ENCODE measurements at places on chromosomes 4 and X.

DNA sequence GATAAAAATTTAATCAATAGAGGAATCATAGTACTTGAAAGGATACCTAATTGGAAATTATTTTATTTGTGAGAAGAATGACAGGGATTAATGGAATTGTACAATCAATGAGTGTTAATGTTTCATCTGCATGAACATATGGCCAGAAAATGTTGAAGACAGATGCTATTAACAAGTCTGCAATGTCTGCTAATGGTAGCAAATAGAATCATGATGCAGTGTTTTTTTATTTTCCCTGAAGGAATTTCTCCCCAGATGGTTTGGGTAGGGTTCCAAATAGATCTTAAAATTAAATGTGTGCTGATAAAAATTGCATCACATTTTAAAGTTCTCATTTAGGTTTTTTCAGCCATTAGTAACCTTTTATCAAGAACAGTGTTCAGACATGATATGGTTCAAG lies 291.3 kb upstream of the TRAM1L1 start:
- DNase-seq = no peak

DNA sequence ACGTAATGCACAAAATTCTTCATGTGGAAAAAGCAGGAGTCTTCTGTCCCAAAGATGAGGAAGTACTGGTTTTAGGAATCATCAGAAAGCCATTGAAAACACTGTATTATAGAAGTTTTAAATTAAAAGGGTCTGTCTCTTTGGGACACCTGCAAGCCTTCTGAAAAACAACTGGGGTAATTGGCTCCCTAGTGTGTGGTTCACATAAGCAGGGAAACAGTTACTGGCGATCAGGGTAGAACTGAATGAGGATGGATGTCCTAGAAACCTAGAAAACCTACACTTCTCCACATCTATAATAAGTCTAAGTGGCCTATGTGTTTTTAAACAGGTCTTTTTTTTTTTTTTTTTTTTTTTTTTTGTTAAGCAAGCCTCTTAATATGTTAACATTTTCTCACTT lies 945.5 kb upstream of the PCDH10 start:
- DNase-seq = no peak

- DNase-seq = no peak
These were observed 263.0 kb downstream of the UNC5C start for GRCh38 chr4:95285797-95286196.

DNA sequence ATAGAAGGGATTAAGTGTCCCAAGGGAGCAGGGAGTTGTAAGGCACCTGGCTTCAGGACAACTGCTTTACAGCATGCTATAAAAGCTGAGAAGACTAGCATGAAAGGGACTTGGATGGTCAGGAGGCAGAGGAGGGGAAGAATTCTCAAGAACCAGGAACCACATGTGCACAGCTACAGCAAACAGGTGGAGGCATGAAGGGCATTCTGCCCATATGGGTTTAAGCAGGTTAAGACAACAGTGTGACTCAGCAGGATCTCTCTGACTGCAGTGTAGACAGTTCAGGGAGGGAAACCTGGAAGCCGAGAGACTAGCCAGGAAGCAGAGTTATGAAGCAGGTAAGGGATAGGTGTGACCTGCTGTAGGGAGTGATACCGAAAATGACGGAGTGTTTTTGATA lies 117.0 kb downstream of the DHRSX start:
- no peak for DNase-seq

DNA sequence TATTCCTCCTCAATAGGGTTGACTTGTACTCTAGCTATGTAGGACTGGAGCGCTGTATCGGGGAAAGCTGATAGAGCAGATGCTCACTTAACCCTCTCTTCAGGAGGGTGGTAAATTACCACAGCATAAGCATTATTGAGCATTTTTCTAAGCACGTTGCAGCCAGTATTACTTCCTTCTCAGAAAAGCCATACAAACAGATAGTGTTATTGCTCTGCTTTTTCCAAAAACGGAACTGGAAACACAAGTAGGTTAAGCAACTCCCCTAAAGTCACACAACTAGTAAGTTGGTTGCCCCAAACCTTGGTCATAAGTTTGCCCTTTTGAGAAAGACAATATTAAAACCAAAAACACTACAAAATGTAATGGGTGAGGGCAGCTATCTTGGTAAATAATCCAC lies 73.9 kb downstream of the REELD1 start:
- DNase-seq = no peak

DNA sequence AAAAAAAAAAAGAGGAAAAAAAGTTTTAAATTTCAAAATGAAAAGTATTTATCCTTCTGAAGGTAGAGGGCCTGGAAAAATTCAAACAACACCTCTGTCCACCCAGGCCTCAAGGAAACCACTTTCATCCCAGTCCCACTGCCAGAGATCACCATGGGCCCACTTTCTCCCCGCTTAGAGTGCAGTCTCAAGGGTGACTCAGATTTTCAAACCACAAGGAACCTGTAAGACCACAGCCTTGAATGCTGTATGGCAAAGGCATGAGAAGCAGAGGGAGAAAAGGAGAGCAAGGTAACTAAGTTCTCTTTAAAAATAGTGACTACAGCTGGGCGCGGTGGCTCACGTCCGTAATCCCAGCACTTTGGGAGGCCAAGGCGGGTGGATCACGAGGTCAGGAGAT lies 87.9 kb upstream of the PACRGL start:
- DNase-seq = no peak

DNA sequence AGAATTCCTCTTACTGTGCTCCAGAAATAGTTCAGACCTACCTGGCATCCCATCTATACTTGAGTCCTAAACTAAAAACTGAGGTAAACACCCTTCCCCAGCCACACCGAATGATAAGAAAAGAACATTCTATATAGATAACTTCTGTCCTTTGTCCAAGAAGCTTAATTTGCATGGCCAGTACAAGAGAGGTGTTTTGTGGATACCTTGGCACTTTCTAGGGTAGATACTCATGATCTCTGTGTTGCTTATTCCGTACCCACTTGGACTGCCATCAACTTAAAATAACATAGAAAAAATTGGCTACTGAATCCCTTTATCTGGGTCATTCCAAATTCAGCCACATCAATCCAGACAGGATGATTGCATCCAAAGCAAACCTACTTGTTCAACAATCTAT lies 1050.4 kb downstream of the STIM2 start:
- no peak for DNase-seq

DNA sequence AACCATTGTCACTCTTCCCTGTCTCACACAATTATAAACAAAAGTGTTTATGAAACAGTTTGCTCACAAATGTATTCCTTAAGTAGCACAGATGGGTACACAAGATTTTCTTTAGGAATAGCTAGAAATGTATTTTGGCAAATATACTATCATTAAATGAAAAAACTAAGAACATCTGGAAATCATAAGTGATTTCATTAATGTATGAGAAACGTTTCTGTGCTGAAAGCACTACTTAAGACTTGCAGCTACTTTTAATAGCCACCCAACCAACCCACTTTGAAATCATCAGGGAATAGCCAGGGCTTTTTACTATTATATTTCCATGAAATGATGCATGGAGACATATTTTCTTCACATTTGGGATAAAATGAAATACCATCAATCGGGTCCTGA lies 62.3 kb upstream of the NAP1L5 start:
- no peak for DNase-seq

GRCh38 chrX:13533726-13534125 lies 35.7 kb upstream of the EGFL6 start:
- no peak for DNase-seq

GRCh38 chrX:46319750-46320149 lies 225.5 kb downstream of the ZNF674 start:
- DNase-seq = no peak

DNA sequence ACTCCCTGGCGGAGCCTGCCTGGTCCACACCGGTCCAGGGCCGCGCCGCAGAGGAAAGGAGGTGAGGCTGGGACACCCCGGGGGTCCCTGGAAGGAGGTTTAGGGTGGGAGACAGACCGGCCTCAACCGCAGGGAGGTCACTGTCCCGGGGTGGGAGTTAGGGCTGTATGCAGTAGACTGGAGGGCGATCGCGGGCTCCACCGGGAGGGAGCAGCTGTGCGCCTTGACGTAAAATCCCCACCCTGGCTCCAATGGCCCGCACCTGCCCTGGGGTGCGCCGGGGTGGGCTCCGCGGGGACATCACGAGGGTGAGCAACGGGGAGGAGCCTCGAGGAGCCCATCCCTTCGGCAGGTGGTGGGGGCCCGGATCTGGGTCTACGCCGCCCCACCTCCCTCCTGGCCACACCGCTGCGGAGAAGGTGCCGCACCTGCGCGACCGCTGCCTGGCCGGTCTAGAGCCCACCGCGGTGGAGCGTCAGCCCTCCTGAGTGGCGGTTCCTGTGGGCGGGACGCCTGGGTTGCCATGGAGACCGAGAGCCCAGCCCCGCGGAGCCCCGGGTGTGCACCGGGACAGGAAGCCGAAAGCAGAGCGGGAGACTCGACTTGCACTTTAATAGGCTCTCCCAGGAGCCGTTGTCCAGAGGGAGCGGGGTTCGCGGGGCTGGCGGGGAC lies 105.1 kb downstream of the ADRA2C start:
- DNase-seq = no peak

GRCh38 chr4:123505095-123506010 lies 108.8 kb downstream of the SPRY1 start:
- peak; percentile 80 for DNase-seq

DNA sequence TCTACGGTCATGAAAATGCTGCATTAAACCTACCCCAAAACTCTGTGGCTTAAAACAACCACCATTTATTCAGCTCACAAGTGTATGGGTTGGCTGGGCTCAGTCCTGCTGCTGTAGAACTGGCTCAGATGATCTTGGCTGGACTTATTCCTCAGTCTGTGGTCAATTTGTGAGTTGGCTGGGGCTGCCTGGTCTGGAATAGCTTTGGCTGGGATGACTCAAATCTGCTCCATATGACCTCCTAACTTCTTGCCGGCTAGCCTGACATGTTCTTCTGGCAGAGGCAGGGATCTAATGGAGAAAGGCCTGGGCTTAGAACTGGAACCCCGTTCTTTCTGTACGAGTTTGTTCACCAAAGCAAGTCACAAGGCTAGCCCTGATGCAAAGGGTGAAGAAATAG lies 71.7 kb downstream of the CFAP299 start:
- no peak for DNase-seq

GRCh38 chr4:43864616-43865146 lies 583.9 kb downstream of the KCTD8 start:
- DNase-seq = no peak

DNA sequence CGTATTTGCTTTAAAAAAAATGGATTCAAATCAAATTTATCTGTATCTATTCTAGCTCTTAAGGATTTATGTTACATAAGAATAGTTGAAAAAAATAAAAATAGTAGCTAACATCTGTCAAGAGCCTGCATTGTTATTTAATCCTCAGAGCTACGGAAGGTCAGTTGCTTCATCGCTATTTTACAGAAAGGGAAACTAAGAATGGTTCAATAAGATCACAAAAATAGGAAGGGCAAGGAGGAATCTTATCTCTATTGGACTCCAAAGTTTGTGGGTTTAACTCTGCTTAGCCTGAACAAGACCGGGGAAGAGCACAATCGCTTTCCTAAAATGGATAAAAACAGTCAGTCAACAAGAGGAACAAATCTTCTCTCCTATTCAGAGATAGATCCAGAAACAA lies 270.2 kb upstream of the SMIM31 start:
- no peak for DNase-seq

- no peak for DNase-seq
These were observed 393.9 kb downstream of the MID1IP1 start for GRCh38 chrX:39195156-39195555.

DNA sequence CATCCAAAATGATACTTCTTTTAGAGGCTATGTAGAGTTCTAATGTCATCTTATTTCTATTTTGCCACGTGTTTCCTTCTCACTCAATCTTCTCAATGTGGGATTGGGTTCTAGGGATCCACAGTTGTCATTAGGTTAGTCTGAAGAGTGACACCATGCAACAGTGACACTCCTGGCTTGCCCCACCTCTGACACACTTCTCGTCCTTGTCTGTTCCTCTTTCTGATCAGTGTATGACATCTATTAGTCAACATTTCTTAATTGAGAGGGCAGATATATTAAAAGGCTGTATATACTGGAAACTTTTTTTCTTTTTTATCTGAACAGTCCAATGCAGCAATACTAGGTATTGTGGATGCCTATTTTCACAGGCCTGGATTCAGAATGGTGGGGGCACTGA lies 67.6 kb upstream of the GYPA start:
- DNase-seq = no peak

DNA sequence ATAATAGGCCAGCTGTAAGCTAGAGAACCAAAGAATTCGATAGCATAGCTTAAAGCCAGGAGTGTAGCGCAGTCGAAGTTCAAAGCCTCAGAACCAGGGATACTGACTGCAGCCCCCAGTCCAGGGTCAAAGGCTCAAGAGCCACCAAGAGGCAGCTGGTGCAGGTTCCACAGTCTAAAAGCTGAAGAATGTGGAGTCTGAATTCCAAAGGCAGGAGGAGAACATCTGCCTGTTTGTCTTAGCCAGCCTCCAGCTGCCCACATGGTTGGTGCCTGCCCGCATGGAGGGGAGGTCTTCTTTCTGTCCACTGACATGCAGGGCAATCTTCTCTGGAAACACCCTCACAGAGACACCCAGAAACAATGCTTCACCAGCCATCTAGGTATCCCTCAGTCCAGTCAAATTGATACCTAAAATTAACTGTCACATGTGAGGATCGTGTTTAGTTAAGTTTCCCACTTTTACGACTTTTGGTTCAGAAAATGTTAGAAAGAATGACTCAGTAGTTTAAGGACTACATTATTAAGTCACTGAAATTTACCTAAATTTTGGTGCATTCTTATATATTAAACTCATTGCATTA lies 52.8 kb upstream of the RHOH start:
- peak; percentile 46 for DNase-seq

DNA sequence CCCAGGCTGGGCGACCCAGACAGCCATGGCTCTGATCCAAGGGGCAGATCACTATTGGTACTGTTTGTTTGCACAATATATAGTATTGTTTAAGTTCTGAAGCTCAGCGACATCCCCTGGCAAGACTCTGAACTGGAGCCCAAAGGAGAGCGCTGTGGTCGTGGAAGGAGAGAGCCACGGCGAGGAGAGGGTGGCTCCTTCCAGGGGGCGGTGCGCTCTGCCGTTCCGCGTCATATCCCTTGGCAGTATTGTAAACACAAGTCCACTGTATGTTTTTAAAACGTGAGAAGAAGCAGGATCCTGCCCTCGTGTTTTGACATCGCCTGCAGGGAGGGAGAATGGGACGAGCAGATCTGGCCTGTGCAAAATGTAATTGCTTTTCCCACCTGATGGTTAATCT lies 185.5 kb downstream of the RAB28 start:
- DNase-seq = no peak

- no peak for DNase-seq
These were observed 148.8 kb downstream of the HS6ST2 start for GRCh38 chrX:132809581-132809980.

- DNase-seq = no peak
These were observed 27.2 kb upstream of the SLC6A14 start for GRCh38 chrX:116409219-116409618.

DNA sequence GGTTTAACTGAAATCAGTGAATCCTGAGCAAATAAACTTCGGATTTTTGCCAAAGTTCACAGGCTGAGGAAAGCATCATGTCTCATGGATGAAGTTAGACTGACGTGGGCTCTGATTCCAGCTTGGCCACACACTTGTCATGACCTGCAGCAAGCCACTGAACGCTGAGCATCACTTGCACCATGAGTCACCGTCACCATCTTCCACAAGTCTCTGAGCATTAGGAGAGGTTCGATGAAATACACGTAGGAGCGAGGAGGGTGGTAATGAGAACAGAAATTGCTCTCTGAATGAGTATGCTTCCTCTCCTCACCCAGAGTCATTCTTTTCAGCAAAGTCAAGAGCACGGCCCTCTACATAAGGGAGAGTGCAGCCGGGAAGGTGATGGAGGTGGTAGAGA lies 3.8 kb upstream of the TRIML2 start:
- DNase-seq = no peak

GRCh38 chr4:22897520-22898108 lies 204.9 kb downstream of the GBA3 start:
- peak; percentile 57 for DNase-seq

GRCh38 chrX:46864606-46865005 lies 27.8 kb downstream of the RP2 start:
- no peak for DNase-seq
